ENCODE measurements at places on chromosomes 5 and 9. TPM values are rescaled to one million over a fixed set of nuclear protein-coding genes. Genes with fewer than 3 reads are reported as not detected.
A peak's percentile ranks its signal among the peaks of the same experiment; 100 is the strongest.

DNA sequence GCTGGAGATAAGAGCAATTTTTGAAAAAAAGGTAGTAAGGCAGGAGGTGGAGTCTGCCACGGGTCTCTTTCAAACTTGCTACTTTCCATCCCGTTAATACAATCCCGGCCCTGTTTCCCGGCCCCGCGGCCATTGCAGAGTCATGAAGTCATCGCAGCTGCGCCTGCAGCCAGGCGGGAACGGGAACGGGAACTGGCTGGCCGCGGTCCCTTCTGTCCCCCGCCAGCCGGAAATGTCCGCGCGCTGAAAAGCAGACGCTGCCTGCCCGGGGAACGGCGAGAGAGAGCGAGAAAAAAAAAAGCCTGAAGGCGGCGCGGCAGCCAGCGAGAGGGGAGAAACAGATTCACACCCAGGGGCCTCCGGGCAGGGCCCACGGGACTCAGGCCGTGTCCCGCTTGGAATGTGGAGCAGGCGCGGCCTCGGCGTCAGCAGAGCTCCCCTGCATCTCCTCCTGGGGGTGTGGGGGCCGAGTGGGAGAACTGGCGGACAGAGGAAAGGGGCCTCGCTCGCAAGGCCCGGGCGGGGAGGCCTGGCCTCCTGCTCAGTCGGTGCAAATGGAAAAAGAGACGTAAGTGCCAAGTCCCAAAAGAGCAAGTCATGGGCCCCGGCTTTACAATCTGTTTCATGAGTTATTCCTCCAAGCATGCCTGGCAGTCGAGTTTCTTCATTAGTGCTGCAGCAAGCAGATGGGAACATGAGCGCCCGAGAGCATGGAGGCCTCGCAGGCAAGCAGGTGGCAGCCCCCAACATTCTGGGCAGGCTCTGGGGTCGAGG is 201.2 kb upstream of the GAS1 start:
- peak; percentile 64 for DNase-seq

- no peak for DNase-seq
These were observed 55.0 kb downstream of the PJA2 start for GRCh38 chr5:109354761-109355160.

GRCh38 chr9:136318111-136318775 is 9.1 kb upstream of the GPSM1 start:
- DNase-seq: no peak

GRCh38 chr5:176810081-176810597 is at the start of gene UNC5A:
TSS of gene UNC5A (plus strand) at chr5:176810559. CDS start at chr5:176810751, 192 bp downstream.
- no peak for DNase-seq

- DNase-seq: no peak
These were observed 52.4 kb upstream of the COX7C start for GRCh38 chr5:86565197-86565789.

DNA sequence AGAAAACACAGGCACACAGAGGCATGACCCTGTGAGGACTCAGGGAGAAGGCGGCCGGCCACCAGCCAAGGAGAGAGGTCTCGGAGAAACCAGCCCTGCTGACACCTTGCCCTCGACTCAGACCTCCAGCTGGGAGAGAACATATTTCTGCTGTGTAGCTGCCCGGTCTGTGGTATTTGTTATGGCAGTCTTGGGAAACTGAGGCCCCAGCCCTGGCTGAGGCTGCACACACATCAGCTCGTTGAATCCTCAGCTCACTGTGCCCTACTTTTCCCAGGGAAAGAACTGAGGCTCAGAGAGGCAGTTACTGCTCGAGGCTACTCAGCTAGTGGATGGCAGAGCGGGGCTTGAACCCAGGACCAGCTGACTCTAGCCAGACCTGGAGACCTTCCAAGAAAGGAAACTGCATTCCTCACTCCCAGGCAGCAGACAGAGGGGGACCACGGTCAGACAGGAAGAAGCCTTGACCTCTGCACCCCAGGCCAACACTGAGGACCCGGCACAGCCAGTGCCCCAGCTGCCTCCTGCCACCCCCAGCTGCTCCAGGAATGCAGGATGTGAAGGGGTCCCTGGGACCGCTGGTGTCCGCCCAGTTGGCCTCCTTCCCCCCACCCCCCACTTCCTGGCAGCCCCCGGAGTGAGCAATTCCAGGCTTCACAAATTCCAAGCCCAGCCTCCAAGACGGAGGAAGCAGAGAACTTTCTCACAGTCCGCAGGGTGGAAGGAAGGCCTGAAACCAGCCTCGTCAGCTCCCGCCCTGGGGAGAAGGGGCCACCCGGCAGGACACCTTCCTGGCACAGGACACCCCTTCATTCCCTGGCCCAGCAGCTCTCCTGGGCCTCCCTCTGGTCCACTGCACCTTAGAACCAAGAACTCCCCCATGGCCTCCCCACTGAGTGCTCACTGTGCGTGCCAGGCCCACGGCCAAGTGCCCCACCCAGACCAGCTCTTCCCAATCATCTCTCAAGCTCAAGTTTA is 69.9 kb downstream of the LRSAM1 start:
- no peak for DNase-seq

- DNase-seq: no peak
These were observed 1.0 kb downstream of the ELAVL2 start for GRCh38 chr9:23824830-23825591.

GRCh38 chr9:80061940-80062339 is 490.2 kb downstream of the TLE4 start:
- no peak for DNase-seq

- no peak for DNase-seq
These were observed 122.0 kb upstream of the STC2 start for GRCh38 chr5:173450188-173450587.

- DNase-seq: no peak
These were observed 20.9 kb upstream of the DPYSL3 start for GRCh38 chr5:147530530-147531389.

DNA sequence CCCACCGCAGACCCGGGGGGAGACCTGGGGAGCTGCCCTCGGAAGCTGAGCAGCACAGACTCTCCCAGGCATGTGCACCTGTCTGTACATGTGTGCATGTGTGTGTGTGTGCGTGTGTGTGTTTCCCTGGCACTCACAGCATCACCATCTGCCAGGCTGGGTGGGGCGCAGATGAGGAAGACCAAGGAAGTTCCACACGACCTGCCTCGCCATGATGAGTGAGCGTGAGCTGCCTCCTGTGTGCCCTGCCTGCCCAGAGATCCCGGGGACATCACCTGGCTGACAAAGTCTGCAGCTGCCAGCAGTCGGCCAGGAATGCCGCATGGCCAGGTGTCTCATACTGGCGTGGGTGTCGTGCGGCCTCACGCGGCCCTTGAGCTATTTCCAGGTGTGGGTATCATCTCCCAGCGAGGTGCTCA is 4.0 kb upstream of the GPSM1 start:
- no peak for DNase-seq

DNA sequence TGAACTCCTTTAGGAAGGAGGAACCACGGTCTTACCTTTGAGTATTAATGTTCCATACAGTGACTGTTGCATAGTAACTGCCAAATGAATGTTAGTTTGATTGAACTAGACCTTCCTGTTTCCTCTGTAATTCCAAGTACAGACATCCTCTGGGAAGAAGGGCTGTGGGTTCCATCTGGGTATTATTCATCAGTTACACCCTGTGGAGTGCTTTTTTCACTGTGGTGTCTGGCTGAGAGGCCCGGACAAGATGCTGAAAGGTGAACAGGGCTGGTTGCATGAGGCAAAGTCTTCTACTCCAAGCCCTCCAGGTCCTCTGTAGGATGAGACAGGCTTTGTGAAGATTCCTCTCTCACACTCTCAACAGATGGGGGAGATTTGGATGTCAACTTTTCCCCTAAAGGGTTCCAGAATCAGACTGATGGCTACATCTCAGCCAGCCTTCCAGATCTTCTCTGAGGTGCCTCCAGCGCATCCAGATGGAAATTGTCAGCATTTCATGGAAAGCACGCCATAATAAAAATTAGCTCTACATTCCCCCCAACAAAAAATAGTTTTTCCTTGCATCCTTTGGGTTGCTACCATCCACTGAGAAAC is 230.9 kb downstream of the GAS1 start:
- no peak for DNase-seq

DNA sequence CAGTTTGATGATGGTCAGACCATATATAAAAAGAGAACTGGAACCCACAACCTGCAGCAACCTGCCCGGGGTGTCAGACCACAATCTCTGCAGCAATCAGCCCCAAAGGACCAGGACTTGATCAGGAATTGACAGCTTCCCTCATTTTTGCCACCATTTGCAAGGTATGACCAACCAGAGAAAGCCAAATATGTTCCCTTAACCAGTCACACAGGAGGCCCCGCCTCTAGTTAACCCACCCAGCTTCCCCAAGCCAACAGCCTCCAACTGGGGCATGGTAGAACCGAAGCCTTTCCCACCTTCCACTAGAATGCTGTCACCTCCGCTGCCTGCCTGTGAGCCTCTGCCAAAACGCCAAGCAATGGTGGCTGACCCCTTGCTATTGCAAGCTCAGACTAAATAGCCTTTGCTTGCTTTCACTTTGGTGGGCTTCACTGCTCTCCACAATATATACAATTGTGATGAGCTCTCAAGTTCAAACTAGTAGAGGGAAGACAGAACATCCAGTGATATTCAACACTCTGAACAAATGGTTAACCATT is 86.3 kb downstream of the AK8 start:
- no peak for DNase-seq

DNA sequence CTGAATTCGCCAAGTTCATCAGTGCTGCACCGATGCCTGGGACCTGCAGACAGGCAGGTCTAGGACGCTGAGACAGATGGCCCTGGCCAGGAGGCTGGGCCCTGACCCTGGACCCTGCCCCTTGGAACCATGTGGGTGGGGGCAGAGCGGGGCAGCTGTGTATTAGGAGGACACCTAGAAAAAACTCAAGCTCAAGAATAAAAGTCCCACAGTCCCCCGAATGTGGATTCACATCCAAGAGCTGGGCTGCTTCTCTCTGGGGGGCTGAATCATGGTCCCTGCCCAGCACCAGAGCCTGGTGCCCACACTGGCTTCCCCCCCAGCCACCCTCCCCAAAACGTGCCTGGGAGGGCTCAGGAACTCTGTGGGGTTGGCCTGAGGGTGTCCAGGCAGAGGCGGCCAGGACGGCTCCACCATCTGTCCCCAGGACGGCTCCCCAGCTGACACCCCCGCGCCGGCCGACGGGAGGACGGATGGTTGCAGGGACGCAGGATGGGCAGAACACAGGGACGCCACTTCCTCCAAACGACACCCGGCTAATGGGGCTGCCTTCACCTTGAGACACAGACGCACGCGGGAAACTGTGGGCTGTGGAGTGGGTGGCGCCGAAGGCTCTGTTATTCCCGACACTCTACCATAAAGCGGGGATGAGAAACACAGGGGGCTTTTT is 34.9 kb downstream of the EXD3 start:
- DNase-seq: no peak

DNA sequence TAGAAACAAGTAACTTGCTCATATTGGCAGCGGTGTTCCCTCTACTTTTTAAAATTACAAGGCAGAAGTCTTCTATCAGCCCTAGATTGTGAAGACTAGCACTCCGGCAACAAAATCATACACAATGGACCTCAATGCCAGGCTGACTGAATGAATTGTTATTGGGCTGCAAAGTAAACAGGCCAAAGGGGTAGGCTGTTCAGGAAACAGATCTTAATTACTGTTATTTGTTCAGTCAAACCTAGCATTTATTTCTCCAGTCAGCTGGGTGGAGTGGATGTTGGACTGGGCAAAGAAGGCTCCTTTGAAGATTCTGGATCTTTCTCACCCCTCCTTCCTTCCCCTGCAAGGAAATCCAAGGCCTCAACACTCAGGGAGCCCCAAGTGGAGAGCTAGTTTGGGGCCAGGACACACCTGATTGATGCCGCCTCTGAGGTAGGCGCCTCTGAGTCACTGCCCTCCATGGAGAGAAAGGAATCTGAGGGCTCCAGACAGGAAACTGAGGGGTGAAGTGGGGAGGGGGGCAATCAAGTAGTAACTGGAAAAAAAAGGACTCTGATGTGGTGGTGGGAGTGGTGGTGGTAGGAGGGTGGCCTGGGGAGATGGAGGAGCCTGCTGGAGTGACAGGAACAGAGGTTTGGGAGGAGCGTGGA is 35.5 kb downstream of the SERINC5 start:
- DNase-seq: no peak

GRCh38 chr5:75042522-75042921 is 9.8 kb downstream of the GCNT4 start:
- no peak for DNase-seq

The IL3 gene
- not detected for total RNA-seq

The CATSPER3 gene
- not detected for total RNA-seq

The GRPEL2 gene
- 17.6 TPM for total RNA-seq

The WHRN gene
- 2.4 TPM for total RNA-seq

The PRSS3 gene
- not detected for total RNA-seq

The VCAN gene
- total RNA-seq: 435 TPM

The TNFSF8 gene
- total RNA-seq: 2.3 TPM

The FANCG gene
- 14.9 TPM for total RNA-seq

The PITX1 gene
- total RNA-seq: 50.1 TPM

The MED22 gene
- total RNA-seq: 17.3 TPM

The HMGXB3 gene
- total RNA-seq: 24.3 TPM

The STKLD1 gene
- total RNA-seq: 0.32 TPM

The MUSK gene
- 4.9 TPM for total RNA-seq

The PAEP gene
- not detected for total RNA-seq

The SLC6A7 gene
- total RNA-seq: not detected

Measured in urinary bladder (tissue), 4 donors.